ENCODE measurements at places on chromosomes 11 and 22.

GRCh38 chr11:62592146-62592815 is 958 bp upstream of the TUT1 start:
- DNase-seq, result no peak

DNA sequence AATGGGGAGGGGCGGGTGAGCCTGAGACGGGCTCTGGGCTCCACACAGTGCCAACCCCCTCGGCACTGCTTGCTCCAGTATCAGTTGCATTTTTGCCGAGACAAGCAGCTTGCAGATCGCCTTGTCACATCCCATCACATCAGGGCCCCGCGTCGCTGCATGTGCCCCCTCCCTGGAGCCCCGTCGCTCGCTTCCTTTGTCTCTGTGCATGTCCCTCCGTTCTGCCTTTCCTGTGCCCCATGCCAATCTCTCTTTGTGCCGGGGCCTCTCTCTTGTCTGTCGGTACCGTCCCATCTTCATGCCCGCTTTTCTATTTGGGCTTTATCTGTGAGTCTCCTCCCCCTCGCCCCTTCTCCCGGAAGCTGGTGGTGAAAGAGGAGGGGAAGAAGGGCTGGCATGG is 202.2 kb downstream of the CEP164 start:
- no peak for DNase-seq

DNA sequence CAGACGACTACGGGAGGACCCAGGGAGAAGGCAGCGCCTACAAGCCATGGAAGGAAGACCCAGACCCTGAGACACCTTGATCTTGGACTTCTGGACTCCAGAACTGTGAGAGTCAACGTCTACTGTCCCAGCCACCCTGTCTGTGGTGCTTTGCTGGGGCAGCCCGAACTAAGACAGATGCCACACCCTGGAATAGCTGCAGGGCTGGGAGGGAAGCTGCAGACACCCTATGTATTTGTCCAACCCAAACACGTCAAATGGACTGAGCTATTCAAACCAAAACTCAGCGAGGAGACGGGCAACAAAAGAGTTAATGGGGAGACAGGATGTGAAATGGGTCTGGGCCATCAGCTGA is 169.3 kb downstream of the CTTN start:
- DNase-seq, result no peak

- no peak for DNase-seq
Measured at GRCh38 chr22:31611061-31611760, 50.8 kb downstream of the PISD start.

DNA sequence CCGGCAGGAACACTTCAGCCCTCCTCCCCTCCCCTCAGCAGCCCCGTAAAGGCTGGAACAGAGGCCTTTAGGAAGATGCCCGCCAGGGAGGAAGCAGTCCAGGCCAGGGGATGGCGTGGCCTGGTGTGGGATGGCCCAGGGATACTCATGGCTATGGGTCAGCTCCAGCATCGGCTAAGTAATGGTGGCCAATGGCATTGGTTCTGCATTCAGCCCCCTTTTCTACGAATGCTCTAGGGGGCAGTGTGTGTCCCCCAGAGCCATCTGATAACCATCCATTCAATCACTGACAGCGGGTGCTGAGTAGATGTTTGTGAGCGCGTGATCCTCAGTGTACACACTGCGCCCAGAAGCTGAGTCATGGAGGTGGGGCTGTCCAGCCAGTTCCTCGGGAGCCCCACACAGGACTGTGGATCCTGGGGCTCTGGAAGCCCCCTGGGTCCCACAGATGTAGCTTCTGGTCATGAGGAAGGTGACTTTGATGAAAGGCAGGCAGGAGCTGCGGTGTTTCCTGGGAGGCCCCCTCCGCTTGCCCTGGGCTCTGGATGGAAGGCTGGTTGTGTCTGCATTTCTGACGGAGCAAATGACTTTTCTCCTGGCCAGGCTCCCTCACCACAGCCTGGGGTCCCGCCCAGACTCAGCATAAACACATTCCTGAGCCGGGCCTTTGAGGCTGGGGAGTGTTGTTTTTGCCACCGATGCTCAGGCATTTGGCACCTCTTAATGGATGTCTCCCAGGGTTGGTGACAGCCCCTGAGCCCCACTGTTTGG is 46.5 kb downstream of the FBLN1 start:
- DNase-seq, result no peak

GRCh38 chr11:120931057-120931779 is 92.7 kb upstream of the TBCEL start:
- DNase-seq, result no peak

DNA sequence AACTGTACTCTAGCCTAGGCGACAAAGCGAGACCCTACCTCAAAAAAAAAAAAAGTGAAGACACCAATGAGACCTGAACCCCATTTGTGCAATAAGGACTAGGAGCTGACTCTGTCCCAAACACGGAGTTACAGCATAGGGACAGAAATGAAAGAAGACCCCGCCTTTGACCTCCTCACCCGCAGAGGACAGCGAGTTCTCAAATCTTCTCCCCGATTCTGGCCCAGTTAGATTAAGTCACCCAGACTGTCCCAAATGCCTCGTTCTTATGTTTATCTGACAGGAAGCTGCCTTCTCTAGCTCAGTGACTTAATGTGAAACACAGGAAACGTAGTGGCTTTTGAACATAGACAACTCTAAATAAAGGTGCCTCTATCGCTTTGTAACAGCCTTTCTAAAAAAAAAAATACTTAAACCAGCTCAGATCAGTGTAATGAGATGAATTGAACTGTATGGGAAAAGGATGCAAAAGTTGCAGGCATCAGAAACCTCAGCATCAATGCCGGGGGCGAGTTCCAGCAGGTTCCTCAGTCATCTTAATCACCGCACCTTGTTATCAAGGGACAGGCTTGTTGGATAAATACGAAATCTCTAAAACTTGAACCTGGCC is 10.6 kb downstream of the MYH9 start:
- DNase-seq, result no peak

DNA sequence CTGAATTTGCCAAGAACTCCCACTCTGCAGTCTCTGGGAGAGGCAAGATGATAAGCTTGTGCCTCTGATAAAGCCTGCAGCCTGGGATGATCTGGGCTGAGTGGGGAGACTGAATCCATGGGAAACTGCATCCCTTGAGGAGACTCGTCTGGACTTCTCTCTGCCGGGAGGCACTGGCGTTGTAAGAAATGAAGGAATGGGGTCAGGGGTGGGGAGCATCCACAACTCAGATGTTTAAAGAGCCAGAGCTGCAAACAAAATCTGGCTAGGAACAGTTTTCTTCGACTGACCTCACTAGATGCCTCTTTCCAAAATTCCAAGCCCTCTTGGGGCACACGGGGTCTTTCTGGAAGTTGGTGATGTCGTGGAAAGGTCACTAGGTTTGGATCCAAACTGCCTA is 64.4 kb downstream of the SPON1 start:
- DNase-seq, result no peak

DNA sequence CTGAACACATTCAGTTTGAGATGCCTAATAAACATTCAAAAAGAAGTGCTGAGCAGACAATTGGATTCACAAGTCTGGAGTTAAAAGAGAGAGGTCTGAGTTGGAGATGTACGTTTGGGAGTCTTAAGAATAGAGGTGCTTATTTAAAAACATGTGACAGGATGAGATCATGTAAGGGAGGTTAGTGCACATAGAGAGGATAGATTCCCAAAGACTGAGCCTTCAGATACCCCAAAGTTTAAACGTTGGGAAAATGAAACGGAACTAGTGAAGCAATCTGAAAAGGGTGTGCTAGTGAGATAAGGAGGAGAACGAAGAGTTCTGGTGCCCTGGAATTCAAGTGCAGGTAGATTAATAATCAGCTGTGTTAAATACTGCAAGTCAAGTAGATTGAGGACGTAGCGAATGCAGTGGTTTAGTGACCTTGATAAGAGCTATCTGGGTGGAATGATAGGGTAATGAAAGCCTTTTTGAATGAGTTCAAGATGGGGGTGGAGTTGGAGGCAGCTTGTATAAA is 63.7 kb downstream of the HIPK3 start:
- DNase-seq, result no peak

GRCh38 chr11:65606876-65607613 is 7.0 kb downstream of the MAP3K11 start:
- peak; percentile 78 for DNase-seq

GRCh38 chr11:92440701-92441442 is 216.3 kb downstream of the FAT3 start:
- no peak for DNase-seq

- DNase-seq, result no peak
Measured at GRCh38 chr11:20056950-20057943, 103.0 kb downstream of the DBX1 start.

DNA sequence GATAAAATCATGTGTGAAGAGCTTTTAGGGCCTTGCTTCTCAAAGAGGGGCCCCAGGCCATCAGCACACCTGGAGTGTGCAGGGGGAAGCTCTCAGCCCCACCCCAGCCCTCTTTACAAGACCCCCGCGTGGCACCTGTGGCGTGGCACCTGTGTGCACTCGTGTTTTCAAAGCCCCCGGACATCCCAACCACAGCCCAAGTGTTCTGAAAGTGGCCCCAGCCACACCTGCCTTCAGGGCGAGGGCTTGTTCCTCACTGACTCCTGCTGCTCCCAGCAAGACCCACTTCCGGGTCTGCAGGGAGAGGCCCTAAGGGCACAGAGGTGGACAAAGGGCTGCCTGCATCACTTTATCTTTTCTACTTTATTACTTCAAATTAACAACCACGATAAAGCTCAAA is 17.5 kb upstream of the TMEM184B start:
- no peak for DNase-seq

DNA sequence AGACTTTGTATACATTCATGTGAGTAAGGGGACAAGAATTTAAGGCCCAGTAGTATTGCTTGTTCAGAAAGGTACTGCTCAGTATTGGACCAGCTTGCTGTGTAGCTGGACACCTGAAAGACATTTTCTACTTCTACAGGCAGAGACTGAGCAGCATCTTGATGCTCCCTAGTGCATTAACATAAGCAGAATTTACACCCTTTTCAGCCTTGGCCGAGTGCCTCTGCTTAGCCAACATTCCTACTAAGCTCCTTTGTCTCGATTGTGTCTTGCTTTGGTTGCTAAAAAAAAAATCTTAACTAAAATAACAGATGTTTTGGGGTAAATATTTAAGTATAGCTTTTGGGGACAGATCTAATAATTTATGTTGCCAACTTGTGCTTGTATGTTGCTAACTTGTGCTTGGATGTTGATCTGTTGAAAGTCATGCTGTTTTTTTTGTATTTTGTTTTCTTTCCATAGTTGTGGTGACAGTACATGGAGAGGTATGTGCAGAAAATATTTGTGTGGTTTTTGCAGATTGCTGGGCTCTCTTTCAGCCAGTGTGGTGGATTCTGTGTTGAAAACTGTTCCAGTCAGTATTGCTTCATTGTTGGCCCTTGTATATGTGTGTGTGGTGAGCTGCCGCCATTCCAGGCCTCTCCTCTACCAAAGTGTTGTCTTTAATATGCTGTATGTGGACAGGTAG is 3.7 kb downstream of the PTS start:
- no peak for DNase-seq
